Activated naive CD4-positive, alpha-beta T cell treated with anti-CD3 and anti-CD28 coated beads, Interleukin-2, amount 50 U/mL, for 16 hours (primary cell): ENCODE measurements at places on chromosomes 7 and 10.

GRCh38 chr7:42174391-42174912, 62.6 kb downstream of the GLI3 start:
- DNase-seq = no peak

DNA sequence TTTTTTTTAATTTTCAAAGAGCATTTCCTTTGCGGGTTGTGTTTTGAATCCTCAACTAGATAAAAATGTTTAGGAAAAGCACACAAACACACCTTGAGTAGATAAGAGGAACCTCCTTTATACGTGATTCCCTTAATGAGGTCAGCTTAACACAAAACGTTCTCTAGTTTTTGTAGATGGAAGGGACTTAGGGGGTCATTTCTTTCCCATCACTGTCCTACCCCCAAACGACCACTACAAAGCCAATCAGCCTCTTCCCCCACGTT, 1.2 kb downstream of the SUV39H2 start:
- DNase-seq = no peak

DNA sequence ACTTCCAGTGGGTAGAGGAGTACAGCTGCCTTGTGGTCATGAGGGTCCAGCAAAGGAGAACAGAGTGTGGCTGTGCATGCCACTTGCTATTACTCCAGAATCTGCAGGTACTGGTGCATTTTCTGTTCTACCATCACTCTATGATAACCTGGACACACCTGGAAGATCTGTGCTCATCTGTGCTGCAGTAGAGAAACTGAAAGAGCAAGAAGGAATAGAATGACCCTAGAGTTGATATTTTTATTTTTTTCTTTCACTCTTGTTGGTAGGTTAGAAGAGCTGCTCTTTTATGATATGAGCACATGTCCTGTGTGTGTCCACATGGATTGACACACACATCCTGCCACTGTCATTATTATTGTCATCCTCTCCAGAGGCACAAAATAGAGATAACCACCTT, 48.3 kb upstream of the MTURN start:
- DNase-seq = no peak

DNA sequence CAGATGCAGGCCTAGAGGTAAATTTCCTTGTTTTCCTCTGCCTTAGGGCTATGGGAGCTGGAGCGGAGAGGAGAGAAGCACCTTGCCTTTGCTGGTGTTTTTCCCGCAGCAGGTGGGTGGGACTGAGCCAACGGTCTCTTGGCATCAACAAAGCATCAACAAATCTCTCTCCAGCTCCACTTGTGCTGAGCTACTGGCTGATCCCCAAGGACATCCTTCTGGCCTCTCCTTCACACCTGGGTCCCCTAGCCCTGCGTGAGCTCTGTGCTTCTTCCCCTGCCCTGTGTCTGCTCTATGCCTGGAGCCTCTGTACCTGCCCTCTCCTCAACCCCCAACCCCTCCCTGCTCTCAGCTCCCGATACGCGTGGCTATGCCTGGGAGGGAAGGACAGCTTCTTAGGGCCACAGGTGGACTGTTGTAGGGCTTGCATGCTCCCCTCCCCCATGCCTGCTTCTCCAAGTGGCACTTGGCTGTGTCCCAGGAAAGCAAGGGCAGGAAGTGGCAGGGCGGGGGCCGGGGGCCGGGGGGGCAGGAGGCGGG, 3.2 kb upstream of the CLDN4 start:
- no peak for DNase-seq

DNA sequence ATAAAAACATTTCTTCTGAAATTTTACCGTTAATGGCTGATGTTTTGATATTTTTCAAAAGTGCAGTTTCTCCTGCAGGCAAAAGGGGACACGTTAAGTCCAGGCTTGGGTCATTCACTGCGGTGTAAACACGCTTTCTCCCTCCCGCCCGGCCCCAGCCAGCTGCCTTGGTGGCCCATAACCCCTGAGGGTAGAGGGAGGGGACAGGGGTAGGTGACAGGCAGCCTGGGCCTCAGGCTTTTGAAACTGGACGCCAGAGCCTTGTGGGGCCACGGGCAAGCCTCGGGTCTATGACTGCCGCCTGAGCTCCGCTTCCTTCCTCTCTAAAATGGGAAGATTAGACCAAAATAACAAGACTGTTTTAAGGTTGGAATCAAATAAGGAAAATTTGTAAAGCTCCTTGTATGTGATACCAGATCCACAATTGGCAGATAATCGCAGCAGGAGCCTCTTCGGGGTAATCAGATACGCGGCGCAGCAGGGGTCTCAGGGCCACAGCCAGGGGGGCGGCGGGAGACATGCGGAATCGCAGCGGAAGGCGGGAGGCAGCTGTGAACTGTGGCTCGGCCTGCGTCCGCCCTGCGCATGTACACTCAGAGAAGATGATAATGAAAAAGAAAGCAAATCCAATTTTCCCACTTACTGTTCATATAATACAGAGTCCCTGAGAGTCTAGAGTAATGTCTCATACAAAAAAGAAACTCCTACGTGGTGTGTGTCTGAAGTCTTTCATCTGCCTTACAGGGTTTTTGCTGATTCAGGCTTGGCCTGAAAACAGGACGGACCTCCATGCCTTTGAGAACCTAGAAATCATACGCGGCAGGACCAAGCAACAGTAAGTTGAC, 138.3 kb downstream of the EGFR start:
- no peak for DNase-seq
